ENCODE measurements at places on chromosomes 16 and 17. TPM values are rescaled to one million over a fixed set of nuclear protein-coding genes. Genes with fewer than 3 reads are reported as not detected.

The SLC16A6 gene
- 1.5 TPM for total RNA-seq

The FNDC8 gene
- 120 TPM for total RNA-seq

The SECTM1 gene
- 5.9 TPM for total RNA-seq

The KCNG4 gene
- 0.08 TPM for total RNA-seq

The DLX4 gene
- 1.2 TPM for total RNA-seq

The FOXN1 gene
- 0.50 TPM for total RNA-seq

The WNT9B gene
- not detected for total RNA-seq

The SYT17 gene
- 3.1 TPM for total RNA-seq
